ENCODE measurements at places on chromosomes 12 and 14. TPM values are rescaled to one million over a fixed set of nuclear protein-coding genes. Genes with fewer than 3 reads are reported as not detected.

GRCh38 chr12:10252201-10252600 is 39.5 kb downstream of the GABARAPL1 start:
- H3K27ac ChIP-seq = no peak overlapping the region
- H3K36me3 ChIP-seq = no peaks in the 10 kb centered on the region
- H3K27me3 ChIP-seq = no peaks in the 10 kb centered on the region
- no peak overlapping the region for H3K4me3 ChIP-seq

DNA sequence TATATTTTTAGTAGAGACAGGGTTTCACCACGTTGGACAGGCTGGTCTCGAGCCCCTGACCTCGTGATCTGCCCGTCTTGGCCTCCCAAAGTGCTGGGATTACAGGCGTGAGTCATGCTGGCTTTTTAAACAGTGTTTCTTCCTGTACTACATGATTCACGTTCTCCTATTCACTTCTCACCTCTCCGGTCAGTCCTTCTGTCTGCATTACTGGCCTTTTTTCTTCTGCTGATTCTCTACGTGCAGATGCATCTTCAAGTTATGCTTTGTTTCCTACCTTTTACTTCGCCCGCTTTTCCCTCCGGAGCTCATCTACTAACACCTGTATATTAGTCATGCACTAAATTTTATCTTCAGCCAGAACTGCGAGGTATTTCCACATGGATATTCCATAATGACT is 296.2 kb upstream of the FLRT2 start:
- no peaks in the 10 kb centered on the region for H3K4me1 ChIP-seq
- DNase-seq = no peak
- no peak overlapping the region for H3K27ac ChIP-seq

- peaks cover 7% of the 10 kb centered on the region for H3K4me1 ChIP-seq
- no peak overlapping the region for H3K4me3 ChIP-seq
- H3K36me3 ChIP-seq = no peaks in the 10 kb centered on the region
- no peak overlapping the region for H3K27ac ChIP-seq
Measured at GRCh38 chr12:92615703-92616102, 87.1 kb upstream of the PLEKHG7 start.

DNA sequence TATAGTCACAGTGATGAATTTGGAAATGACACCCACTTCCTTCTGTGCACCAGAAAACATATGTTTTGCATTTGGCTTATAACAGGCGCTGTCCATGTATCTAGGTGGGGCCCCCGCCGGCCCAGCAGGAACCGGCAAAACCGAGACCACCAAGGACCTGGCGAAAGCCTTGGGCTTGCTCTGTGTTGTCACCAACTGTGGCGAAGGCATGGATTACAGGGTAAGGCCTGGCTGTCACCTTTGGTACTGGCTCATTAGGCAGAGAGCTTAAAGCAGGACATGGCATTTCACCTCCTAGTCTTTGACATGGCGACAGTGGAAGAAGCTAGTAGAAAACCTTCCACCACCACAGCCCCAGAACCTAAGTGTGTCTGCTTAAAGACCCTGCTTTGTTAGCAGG is 85.8 kb downstream of the DNAH10 start:
- no peaks in the 10 kb centered on the region for H3K36me3 ChIP-seq
- no peaks in the 10 kb centered on the region for H3K27me3 ChIP-seq
- H3K4me3 ChIP-seq = no peak overlapping the region
- no peak for DNase-seq

The PIGH gene
- total RNA-seq = 24.2 TPM

DNA sequence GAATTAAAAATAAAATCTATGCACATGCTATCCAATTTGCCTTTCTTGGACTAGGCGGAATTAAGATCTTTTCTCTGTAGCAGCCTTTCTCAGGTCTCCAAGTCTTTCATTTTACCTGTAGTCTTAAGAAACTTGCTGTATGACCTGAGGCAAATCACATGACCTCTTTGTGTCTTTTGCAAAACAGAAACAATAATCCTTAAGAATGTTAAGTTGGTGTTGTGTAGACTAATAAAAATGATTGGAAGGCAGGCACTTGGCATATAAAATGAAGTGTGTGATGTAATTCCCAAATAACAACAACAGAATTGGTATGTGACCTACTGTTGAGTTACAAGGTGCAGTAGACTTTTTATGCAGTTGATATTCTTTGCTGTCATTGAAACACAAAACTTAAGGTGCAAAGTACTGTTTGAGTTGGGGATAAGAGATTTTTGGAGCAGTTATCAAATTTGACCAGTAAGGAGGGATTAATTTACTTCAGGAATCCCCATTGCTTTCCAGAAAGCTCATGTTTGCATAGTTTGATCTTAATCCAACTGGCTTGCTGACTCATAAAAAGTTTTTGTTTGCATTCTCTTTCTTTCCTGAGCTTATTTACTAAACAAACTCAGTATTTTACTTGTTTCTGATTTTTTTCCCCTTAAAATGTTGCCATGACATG is 51.4 kb downstream of the SUSD6 start:
- H3K27me3 ChIP-seq = no peaks in the 10 kb centered on the region
- peaks cover 14% of the 10 kb centered on the region for H3K36me3 ChIP-seq
- DNase-seq = no peak
- H3K27ac ChIP-seq = peak overlapping the region; percentile 56

DNA sequence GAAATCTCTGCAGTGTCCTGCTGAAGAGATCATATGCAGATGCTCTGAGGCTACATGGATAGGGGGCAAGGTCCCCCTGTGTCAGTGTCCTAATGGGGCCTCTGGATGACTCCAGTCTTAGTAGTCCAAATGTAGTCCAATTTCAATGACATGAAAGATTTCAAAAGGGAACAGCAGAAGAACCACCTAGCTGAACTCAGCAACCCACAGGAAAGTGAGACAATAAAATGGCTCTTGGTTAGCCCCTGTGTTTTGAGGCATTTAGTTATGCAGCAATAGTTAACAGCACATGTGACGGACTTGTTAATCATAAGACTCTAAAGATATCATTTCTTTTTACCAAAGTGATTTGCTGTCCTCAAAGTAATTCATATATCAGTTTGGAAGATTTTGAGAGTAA is 22.7 kb downstream of the CCDC198 start:
- H3K27me3 ChIP-seq = no peaks in the 10 kb centered on the region
- H3K36me3 ChIP-seq = no peaks in the 10 kb centered on the region
- H3K4me1 ChIP-seq = no peaks in the 10 kb centered on the region
- H3K27ac ChIP-seq = no peak overlapping the region
- no peak for DNase-seq
- H3K4me3 ChIP-seq = no peak overlapping the region

- no peaks in the 10 kb centered on the region for H3K27me3 ChIP-seq
- DNase-seq = no peak
- no peak overlapping the region for H3K4me3 ChIP-seq
- no peak overlapping the region for H3K27ac ChIP-seq
- no peaks in the 10 kb centered on the region for H3K4me1 ChIP-seq
- no peaks in the 10 kb centered on the region for H3K36me3 ChIP-seq
Measured at GRCh38 chr12:74685385-74685784, 147.8 kb downstream of the ATXN7L3B start.

DNA sequence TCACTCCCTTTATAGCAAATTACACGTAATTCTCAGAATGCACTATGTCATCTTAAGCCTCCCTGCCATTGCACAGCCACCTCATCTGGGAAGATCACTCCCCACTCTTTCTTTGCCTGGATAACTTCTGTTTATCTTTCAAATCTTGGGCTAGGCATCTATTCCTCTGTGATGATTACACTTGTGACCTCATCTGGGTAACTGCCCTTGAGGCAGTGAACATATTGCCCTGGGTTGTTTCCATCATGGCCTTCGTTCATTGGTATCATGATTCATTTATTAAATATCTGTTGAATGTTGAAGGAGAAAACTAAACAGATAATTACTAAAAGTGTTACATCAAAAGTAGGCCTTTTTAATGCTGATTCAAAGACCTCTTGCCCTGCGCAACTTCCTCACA is 26.2 kb upstream of the PDE3A start:
- no peak for DNase-seq
- no peak overlapping the region for H3K4me3 ChIP-seq
- H3K27me3 ChIP-seq = no peaks in the 10 kb centered on the region
- no peak overlapping the region for H3K27ac ChIP-seq
- H3K4me1 ChIP-seq = no peaks in the 10 kb centered on the region

DNA sequence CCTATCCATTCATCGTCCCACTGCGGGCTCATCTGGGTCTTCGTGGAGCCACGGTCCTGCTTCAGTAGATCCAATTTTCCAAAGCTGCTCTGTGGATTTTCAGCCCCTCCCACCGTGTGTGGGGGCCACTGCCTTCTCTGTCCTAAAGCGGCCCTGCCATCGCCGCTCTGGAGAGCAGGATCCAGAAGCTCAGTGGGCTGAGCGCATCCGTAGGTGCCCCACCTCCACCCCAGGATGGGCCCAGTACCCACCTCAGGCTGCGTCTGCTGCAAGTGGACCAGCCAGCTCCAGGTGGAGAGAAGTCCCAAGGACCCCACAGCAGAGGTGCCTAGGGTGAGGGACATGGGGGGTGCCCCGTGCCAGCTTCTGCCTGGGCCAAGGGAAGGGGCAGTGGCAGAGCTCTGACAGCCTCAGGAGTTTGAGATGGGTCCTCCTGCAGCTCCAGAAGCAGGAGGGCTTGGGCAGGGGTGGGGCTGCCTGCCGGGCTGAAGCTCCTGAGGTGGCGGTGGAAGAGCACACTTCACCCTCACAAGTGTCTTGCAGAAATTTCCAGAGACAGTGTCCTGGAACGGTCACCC is 148.1 kb upstream of the C14orf180 start:
- H3K27me3 ChIP-seq = no peaks in the 10 kb centered on the region
- H3K36me3 ChIP-seq = no peaks in the 10 kb centered on the region
- no peak for DNase-seq
- H3K4me1 ChIP-seq = peaks cover 9% of the 10 kb centered on the region
- no peak overlapping the region for H3K4me3 ChIP-seq
- H3K27ac ChIP-seq = no peak overlapping the region

- no peak overlapping the region for H3K4me3 ChIP-seq
- no peaks in the 10 kb centered on the region for H3K36me3 ChIP-seq
- DNase-seq = peak; percentile 28
- peaks cover 16% of the 10 kb centered on the region for H3K27me3 ChIP-seq
- H3K27ac ChIP-seq = no peak overlapping the region
Measured at GRCh38 chr14:94680862-94681288, 68.7 kb downstream of the SERPINA3 start.

The NRXN3 gene
- total RNA-seq = 10.0 TPM

DNA sequence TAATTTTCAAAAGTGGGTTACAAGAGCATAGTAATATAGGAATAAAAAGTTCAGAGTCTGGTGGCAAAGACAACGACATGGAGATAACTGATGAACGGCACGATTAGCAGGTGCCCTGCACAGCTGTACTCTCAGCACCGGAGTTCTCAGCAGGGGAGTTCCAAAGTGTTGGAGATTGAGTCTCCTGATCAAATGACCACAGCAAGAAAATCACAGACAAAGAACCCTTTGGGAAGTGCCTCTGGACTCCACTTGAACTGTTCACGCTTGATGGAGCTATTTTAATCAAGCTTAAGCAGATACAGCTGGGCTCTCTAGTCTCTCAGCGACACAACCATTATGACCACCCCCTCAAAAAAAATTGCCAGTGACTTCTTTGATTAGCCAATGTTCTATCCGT is 153.1 kb downstream of the ALG10B start:
- H3K27me3 ChIP-seq = no peaks in the 10 kb centered on the region
- no peak overlapping the region for H3K27ac ChIP-seq
- H3K4me1 ChIP-seq = no peaks in the 10 kb centered on the region
